LNCaP clone FGC (cell line): ENCODE measurements at places on chromosomes 11 and 22.
A peak's percentile ranks its signal among the peaks of the same experiment; 100 is the strongest.

- peak; percentile 54 for DNase-seq
These were observed 66.4 kb downstream of the SMCO4 start for GRCh38 chr11:93476796-93477195.

GRCh38 chr11:65133724-65134123, 595 bp downstream of the SYVN1 start:
- no peak for DNase-seq

DNA sequence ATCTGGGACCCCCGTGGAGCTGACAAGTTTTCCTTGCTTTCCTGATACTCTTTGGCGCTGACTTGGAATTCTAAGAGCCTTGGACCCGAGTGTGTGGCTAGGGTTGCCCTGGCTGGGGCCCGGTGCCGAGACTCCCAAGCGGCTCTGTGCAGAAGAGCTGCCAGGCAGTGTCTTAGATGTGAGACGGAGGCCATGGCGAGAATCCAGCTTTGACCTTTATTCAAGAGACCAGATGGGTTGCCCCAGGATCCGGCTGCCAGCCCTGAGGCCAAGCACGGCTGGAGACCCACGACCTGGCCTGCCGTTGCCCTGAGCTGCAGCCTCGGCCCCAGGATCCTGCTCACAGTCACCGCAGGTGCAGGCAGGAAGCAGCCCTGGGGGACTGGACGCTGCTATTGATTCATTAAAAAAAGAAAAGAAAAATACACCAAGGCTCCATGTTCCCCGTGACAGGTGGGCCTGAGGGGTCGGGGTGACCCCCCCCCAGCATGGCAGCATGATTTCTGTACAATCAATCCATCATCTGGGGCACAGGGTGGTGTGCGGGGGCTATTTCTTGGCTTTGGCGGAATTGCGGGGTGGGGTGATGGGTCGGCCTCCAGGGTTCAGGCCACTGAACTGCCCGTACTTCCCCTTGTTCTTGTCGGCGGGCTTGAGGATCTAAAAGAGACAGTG, 3.5 kb downstream of the PPP1CA start:
- DNase-seq: no peak

DNA sequence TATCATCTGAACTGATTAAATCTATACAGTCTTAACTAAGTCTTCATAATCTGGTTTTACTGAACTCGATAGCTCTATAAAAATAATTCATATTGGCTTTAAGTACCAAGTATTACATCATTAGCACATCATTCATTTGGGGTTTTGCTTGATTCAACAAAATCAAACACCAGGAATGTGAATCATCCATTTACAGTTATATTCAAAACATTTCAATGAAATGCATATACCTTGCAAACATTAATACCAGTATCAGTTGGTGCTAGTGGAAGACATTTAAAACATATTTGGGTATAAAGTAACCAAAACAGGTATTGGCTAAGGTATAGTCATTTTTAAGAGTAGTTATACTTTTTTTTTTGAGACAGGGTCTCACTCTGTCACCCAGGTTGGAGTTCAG, 12.2 kb upstream of the CCDC89 start:
- no peak for DNase-seq

- peak; percentile 61 for DNase-seq
These were observed 18.6 kb upstream of the EHF start for GRCh38 chr11:34602245-34602644.

GRCh38 chr22:36583546-36583945, 54.6 kb upstream of the EIF3D start:
- DNase-seq: no peak

DNA sequence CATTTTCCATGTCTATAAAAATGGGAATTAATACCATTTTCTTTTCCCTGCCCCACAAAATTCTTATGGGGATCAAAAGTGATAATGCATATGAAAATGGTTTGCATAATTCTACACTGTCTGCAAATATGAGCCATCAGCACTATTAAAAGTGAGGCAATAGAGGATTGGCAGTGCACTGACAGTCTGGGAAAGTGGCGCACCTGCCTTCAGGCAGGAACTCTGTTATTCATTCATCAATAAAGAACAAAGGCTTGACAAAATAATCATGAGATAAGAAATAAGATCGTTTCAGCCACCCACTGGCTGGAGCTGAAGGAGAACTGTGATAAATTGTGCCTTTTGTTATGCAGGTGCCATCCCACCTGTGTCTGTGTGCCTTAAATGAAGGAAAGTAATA, 49.5 kb downstream of the ARFGAP2 start:
- no peak for DNase-seq

- no peak for DNase-seq
These were observed 15.1 kb upstream of the CABP7 start for GRCh38 chr22:29704528-29705285.

GRCh38 chr22:42621505-42622002, 6.9 kb upstream of the POLDIP3 start:
- no peak for DNase-seq
